A549 treated with AZD2906 at 1 μM for 4 hours (cell line): ENCODE measurements at places on chromosomes 3 and 15. TPM values are rescaled to one million over a fixed set of nuclear protein-coding genes. Genes with fewer than 3 reads are reported as not detected.

CEMIP gene
- total RNA-seq: 0.78 to 1.2 TPM (median 1.0 TPM) in 5 replicates

LARP6 gene
- 46.3 to 81.2 TPM (median 74.1 TPM) in 5 replicates for total RNA-seq

TMED3 gene
- total RNA-seq: 154 to 194 TPM (median 189 TPM) in 5 replicates

NAA50 gene
- total RNA-seq: 134 to 185 TPM (median 143 TPM) in 5 replicates

PROS1 gene
- 10.1 to 12.5 TPM (median 11.6 TPM) in 5 replicates for total RNA-seq

TNNC1 gene
- total RNA-seq: 0.86 to 1.4 TPM (median 1.1 TPM) in 5 replicates

CSPG4 gene
- total RNA-seq: 0.09 to 0.15 TPM (median 0.13 TPM) in 5 replicates

SPTSSB gene
- 0.01 TPM in 1 of 5 replicates, not detected in the others for total RNA-seq

CPLX3 gene
- not detected in 5 replicates for total RNA-seq

WHAMM gene
- total RNA-seq: 6.8 to 7.4 TPM (median 6.9 TPM) in 5 replicates

TOP2B gene
- 54.8 to 75.4 TPM (median 59.6 TPM) in 5 replicates for total RNA-seq

ARL6 gene
- total RNA-seq: 3.7 to 5.5 TPM (median 4.8 TPM) in 5 replicates

PPP1R14D gene
- total RNA-seq: 0.14 to 0.21 TPM (median 0.17 TPM) in 3 of 5 replicates, not detected in the others

ATP11B gene
- 7.5 to 12.8 TPM (median 11.0 TPM) in 5 replicates for total RNA-seq

NR1I2 gene
- total RNA-seq: not detected in 5 replicates

RAD51 gene
- 17.9 to 21.0 TPM (median 20.6 TPM) in 5 replicates for total RNA-seq

TMEM266 gene
- 0.17 to 0.33 TPM (median 0.24 TPM) in 5 replicates for total RNA-seq

ACTRT3 gene
- total RNA-seq: 2.6 to 3.3 TPM (median 3.1 TPM) in 5 replicates

GOLGA8R gene
- 0.14 to 0.34 TPM (median 0.21 TPM) in 5 replicates for total RNA-seq

KCNAB1 gene
- total RNA-seq: not detected in 5 replicates

USP50 gene
- total RNA-seq: 0.17 TPM in 1 of 5 replicates, not detected in the others

COX5A gene
- total RNA-seq: 449 to 627 TPM (median 566 TPM) in 5 replicates

TGM5 gene
- not detected in 5 replicates for total RNA-seq

DAPK2 gene
- total RNA-seq: 2.8 to 4.2 TPM (median 3.7 TPM) in 5 replicates

SLC49A4 gene
- total RNA-seq: 11.3 to 14.1 TPM (median 13.6 TPM) in 5 replicates

ACOX2 gene
- total RNA-seq: 5.7 to 8.9 TPM (median 7.8 TPM) in 5 replicates

CACNA2D2 gene
- total RNA-seq: 0.45 to 0.71 TPM (median 0.53 TPM) in 5 replicates

MOBP gene
- 0.02 to 0.18 TPM (median 0.10 TPM) in 5 replicates for total RNA-seq

MAP3K13 gene
- total RNA-seq: 11.7 to 15.6 TPM (median 11.9 TPM) in 5 replicates

IQCH gene
- total RNA-seq: 1.1 to 1.6 TPM (median 1.4 TPM) in 5 replicates

SPINK8 gene
- total RNA-seq: not detected in 5 replicates

PLXND1 gene
- total RNA-seq: 78.3 to 96.7 TPM (median 90.6 TPM) in 5 replicates

RAB7A gene
- 169 to 183 TPM (median 176 TPM) in 5 replicates for total RNA-seq

TARS3 gene
- 6.6 to 8.9 TPM (median 7.9 TPM) in 5 replicates for total RNA-seq

TJP1 gene
- 57.8 to 93.2 TPM (median 72.8 TPM) in 5 replicates for total RNA-seq

XCR1 gene
- not detected in 5 replicates for total RNA-seq

FGD5 gene
- 0.02 to 0.03 TPM (median 0.03 TPM) in 4 of 5 replicates, not detected in the other for total RNA-seq

LMAN1L gene
- total RNA-seq: 0.02 to 0.06 TPM in 2 of 5 replicates, not detected in the others

TNFSF10 gene
- 0.06 to 0.25 TPM (median 0.16 TPM) in 4 of 5 replicates, not detected in the other for total RNA-seq

DVL3 gene
- total RNA-seq: 18.1 to 27.6 TPM (median 23.0 TPM) in 5 replicates

SLC15A2 gene
- total RNA-seq: 0.12 to 0.17 TPM (median 0.13 TPM) in 5 replicates

MITF gene
- 5.3 to 7.2 TPM (median 6.6 TPM) in 5 replicates for total RNA-seq

GOLGA6L10 gene
- 0.28 to 0.67 TPM (median 0.43 TPM) in 5 replicates for total RNA-seq

CHRD gene
- 0.11 to 0.36 TPM (median 0.23 TPM) in 5 replicates for total RNA-seq
